ENCODE measurements at places on chromosomes 7 and 10.
A peak's percentile ranks its signal among the peaks of the same experiment; 100 is the strongest.

DNA sequence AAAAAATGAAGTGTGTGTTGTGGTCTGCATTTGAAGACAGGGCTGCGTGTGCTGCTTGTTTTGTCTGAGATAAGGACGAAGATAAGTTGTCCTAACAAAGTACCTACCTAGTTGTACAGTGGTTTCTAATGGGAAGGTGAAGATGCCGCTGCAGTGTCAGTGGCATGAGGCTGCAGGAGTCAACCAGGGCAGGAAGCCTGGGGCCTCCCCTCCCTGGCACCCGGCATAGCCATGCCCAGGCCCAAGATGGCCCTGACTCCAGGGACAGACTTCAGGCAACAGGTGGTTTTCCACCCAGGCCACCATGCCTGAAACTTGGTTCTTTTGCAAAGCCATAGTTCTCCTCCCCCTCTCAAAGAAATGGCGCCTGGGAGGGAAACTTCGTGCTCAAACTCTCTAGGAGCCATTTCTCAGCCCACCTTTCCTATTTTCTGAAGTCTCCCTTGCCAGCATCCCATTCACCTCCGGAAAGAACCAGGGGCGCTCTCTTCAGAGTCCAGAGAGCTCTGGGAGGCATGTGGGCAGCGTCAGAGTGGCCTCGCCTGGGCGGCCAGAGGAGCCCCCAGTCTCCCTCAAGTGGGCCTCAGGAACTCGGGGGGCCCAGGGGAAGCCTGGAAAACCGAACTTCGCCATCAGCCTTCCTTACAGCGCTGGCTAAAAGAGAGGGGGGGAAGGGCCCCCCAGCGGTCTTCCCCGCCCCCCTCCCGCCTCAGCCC lies 2.1 kb upstream of the KAT6B start:
- H3K4me3 ChIP-seq = peak overlapping the region; percentile 86
- H3K27me3 ChIP-seq = no peaks in the 10 kb centered on the region
- H3K36me3 ChIP-seq = peaks cover 17% of the 10 kb centered on the region
- peak overlapping the region; percentile 91 for H3K27ac ChIP-seq
- DNase-seq = peak; percentile 21

GRCh38 chr7:112228632-112229031 lies 22.1 kb downstream of the ZNF277 start:
- no peak for DNase-seq
- peaks cover 13% of the 10 kb centered on the region for H3K4me1 ChIP-seq
- peaks cover 23% of the 10 kb centered on the region for H3K36me3 ChIP-seq

DNA sequence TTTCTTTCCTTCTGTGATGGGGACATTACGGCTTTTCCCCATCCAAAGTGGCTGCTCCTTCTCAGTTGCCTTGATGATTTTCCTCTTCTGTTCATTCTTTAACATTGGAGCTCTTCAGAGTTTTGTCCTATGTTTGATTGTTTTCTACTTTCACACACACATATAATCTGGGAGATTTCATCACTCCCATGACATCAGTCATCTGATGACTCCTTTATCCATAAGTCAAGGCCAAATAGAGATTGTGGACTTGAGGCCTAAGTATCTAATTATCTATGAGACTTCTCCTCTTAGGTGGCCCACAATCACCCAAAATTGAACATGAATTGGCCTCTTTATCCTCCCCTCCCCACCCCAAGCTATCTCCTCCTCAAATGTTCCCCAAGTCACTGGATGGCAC lies 5.3 kb upstream of the COL1A2 start:
- DNase-seq = no peak
- H3K4me1 ChIP-seq = peaks cover 13% of the 10 kb centered on the region
- H3K27ac ChIP-seq = no peak overlapping the region
- H3K27me3 ChIP-seq = peaks cover 12% of the 10 kb centered on the region
- no peaks in the 10 kb centered on the region for H3K36me3 ChIP-seq

DNA sequence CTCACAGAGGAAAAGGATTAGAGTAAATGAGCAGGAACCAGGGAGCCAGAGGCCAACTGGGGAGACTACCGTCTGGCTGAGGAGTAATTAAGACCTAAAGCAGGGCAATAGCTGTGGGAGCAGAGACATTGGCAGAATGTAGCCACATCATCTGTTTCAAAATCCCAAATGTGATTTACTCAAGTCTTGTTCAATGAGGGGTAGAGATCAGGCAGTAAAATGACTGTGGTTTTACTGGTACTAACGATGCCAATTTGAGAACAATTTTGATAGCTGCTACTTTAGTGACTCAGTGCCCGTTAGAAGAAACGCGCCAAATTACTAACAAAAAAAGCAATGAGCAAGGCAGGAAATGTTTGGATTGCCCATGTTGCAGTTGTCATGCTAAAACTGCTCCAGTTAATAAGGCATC lies 12.7 kb upstream of the MIOS start:
- DNase-seq = no peak
- H3K4me3 ChIP-seq = no peak overlapping the region
- no peak overlapping the region for H3K27ac ChIP-seq
- no peaks in the 10 kb centered on the region for H3K27me3 ChIP-seq
- peaks cover 13% of the 10 kb centered on the region for H3K36me3 ChIP-seq

Data from activated naive CD8-positive, alpha-beta T cell treated with anti-CD3 and anti-CD28 coated beads for 36 hours (primary cell).